ENCODE measurements at places on chromosomes 7 and 10.

GRCh38 chr10:90432866-90433265 is 425.0 kb downstream of the HTR7 start:
- DNase-seq, result no peak

DNA sequence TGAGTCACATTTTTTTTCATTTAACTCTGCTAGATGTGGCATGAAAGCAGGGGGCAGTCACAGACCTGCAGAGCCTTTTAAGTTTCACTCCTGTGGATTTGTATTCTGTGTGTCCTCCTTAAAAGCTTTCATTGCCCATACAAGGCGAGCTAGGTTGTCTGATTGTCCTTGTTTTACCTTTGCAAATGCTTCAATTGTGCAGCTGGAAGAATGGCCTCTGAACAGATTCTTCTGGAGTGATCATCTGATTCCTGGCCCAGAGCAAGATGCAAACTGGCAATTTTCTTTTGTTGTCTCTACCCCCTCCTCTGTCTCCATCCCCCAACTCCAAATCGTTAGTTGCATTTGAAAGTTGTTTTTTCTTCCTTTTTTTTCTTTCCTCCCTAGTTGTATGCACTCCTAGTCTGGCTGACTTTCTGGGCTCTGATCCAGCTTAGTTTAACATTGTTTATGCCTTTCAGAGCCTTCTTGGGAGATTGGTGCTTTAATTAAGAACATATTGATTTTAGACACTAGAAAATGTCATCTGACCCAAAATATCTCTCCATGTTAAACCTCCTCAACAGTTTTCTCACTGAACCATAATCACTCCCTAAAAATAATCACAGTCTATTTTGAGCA is 150.2 kb downstream of the REEP3 start:
- DNase-seq, result no peak

DNA sequence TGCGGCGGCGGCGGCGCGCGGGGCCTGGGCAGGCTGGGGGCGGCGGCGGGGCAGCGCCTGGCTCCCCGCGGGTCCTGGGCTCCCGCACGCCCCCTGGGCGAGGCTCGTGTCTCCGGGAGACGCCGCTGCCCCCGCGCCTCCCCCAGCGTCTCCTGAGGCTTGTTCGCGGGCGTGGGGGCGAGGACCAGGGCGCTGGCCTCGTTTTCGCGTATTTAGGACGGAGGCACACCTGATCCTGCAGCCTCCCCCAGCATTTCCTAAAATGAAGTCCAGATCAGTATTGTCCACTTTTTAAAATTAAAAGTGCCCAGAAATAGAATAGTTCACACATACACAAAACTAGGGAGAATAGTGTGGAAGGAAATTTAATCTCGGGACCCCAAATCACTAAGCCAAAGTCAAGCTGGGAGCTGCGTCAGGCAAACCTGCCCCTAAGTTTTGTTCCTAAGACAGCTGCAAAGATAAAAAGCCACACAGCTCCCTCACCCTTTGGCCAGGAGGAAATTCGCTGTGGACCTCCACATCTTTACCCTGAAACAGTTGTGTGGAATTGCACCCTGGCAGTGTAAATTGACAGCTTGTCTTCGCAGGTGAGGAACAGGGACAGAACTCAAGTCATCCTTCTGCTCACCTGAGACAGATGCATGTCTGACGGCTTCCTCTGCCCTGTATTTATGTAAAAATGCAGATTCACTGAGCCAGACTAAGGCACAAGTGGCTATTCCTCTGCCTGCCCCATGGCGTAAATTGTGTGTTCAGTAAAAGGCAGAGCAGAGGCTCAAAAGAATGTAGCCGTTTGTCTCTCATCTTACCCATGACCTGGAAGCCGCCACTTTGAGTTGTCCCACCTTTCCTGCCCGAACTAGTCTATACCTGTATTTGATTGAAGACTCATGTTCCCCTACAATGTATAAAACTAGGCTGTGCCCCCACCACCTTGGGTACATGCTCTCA is 740 bp downstream of the GALNT11 start:
- DNase-seq, result no peak

- no peak for DNase-seq
Observed at GRCh38 chr7:40354711-40355110, 219.9 kb downstream of the SUGCT start.

GRCh38 chr7:135670179-135670578 is 7.9 kb downstream of the STMP1 start:
- no peak for DNase-seq

DNA sequence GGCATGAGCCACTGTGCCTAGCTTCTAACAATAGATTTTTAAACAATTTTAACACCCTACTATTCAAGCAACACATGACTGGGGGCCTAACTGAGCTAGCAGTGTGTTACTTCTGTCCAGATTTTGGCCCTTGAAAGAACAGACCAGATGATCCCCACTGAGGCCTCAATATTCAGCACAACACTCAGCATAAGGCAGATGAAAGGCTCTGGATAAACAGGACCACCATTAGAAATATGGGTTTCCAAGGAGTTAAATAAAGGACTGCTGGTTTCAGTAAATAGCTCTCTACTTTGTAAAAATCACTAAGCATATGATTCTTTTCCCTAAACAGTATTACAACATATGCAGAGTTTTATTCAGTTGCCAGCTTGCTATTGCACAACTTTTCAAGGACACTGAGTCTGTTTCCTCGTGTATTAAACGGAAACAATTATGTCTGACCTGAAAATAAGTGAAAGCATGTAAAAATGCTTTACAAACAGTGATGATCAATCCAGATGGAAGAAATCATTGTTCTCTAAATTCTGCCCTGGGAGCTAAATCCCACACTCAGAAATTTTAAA is 23.8 kb upstream of the FZD1 start:
- DNase-seq, result no peak

- no peak for DNase-seq
Observed at GRCh38 chr10:47415520-47416304, 31.6 kb upstream of the ZNF488 start.

GRCh38 chr7:28096713-28097112 is 83.9 kb downstream of the JAZF1 start:
- no peak for DNase-seq

- no peak for DNase-seq
Observed at GRCh38 chr7:141410353-141411000, 140.7 kb upstream of the AGK start.

GRCh38 chr10:33509231-33509831 is 174.9 kb upstream of the NRP1 start:
- peak; percentile 39 for DNase-seq

DNA sequence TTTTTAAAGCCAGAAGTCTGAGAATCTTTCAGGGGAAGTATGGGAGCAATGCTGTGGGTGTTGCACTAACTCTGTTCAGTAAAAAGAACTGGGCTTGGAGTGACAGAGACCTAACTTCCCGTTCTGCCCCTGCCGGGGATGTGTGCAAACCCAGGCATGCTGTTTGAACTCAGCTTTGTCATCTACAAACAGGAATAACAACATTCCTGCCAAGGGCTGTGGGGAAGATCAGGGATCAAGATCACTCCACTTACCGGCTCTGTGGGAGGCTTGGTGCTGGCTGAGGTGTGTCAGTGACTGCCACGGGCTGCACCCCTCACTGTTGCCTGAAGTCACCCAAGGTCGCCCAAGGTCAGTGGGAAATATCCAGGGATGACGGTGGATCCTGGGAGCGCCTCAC is 23.1 kb upstream of the DRGX start:
- DNase-seq, result no peak

- no peak for DNase-seq
Observed at GRCh38 chr10:71975087-71975870, 11.1 kb downstream of the CHST3 start.

GRCh38 chr7:121961089-121961867 is 88.3 kb downstream of the PTPRZ1 start:
- DNase-seq, result no peak

DNA sequence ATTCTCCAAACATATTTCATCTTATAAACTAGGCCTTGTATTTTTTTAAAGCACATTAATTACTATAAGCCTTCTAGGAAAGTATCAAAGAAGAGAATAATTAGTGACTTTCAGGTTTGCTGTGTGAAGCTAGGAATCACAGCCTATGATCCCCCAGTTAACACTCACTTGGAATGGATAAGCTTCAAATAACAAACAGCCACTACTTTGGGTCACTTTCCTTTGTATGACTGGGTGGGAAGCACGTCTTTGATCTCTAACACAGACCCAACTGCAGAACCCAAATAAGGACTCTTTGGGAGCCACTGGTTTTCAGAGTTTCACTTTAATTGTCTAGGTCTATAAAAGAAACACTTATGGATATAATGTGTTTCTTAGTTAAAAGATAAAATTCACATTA is 769.3 kb downstream of the MAGI2 start:
- DNase-seq, result no peak

- no peak for DNase-seq
Observed at GRCh38 chr7:682810-683209, 43.7 kb upstream of the DNAAF5 start.

GRCh38 chr10:33618196-33618595 is 283.7 kb upstream of the NRP1 start:
- no peak for DNase-seq

DNA sequence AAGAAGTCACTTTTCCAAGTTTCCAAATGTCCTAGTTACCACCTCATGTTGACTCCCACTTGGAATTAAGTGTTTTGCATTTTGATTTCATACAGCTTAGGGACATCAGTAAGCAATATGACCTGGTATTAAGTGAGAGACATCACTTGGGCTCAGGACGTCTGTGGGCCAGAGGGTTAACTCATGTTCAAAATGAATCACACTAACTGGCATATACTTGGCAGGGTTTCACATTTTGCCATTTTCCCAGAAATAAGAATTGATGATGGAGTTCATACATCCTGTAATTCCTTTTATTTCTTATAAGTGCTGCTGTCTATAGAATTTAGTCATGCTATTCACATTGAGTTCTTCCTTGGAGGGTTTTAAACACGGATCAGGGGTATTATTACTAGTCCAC is 516.5 kb downstream of the PHTF2 start:
- no peak for DNase-seq

DNA sequence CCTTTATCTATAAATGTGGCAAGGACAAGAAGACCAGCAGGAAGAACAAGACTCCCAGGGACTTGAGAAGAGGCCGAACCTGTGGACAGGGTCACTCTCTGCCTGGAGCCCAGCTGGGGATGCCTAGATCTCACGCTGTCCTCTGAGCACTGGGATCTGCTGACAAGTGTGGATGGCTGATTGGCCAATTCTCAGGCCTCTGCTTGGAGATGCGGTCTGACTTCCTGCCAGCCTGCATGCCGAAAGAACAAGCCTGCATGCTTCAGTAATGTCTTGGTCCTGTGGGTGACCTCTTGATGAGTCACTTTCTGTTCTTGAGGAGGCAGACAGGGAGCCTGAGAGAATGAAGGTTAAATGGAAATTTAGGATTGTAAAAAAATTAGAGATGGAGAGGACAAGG is 84.7 kb downstream of the TMEM178B start:
- DNase-seq, result no peak

GRCh38 chr10:11303361-11304170 is 285.9 kb downstream of the CELF2 start:
- DNase-seq, result no peak

Data from NCI-H2029 (cell line).